ENCODE measurements at places on chromosomes 2 and 18.

GRCh38 chr18:40011201-40011600, 1943.8 kb upstream of the PIK3C3 start:
- DNase-seq: no peak

GRCh38 chr2:232411901-232412629, 5.4 kb downstream of the ALPG start:
- no peak for DNase-seq

- no peak for DNase-seq
These were observed 300.1 kb downstream of the MYCN start for GRCh38 chr2:16240402-16240801.

- DNase-seq: no peak
These were observed 68.7 kb downstream of the MYL12B start for GRCh38 chr18:3330622-3331021.

DNA sequence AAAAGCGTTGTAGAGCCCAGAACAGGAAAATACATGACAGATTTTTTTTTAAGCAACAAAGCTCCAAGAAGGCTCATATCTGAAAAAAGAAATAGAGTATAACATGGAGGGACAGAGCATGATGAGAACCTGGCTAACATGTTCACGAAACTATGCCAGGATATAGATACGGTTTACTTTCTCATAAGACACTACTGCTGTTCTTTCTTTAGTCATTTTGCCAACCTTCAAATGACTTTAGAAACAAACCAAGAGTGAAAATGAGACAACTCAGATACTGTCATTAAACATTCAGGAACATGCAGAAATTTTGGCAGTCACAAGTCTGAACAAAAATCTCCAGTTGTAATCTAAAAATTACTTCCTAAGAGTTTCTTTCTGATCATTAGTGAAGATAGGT, 14.3 kb downstream of the LPIN2 start:
- no peak for DNase-seq

All from GM06990 (cell line).